NCI-H1436 (cell line): ENCODE measurements at places on chromosomes 12 and 14.

- no peak for DNase-seq
These were observed 21.6 kb downstream of the TGFB3 start for GRCh38 chr14:75960231-75960630.

- no peak for DNase-seq
These were observed 1493.1 kb upstream of the FLRT2 start for GRCh38 chr14:84036840-84037239.

DNA sequence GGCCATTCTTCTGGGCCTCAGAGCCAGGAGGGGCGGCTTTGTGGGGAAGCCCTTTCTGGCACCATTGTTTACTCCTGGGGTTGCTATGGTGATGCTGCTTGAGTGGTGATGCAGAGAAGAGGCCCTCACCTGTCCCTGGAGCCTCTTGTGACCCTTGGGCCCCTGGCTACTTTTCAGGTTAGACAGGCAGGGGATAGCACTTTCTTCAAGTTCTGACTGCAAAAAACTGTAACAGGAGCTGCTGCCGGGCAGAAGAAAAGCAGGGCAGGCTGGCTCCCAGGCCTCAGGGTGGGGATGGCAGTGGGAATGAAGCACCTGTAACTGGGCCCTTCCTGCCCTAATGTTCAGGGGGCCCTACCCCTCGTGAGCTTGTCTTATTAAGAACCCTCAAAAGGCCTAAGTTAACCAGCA is at the start of gene TEX52:
TSS of gene TEX52 (minus strand) at position 19 of the 411 bp plus-strand sequence. CDS start at position 6, 13 bp downstream.
- peak; percentile 40 for DNase-seq

GRCh38 chr12:72742568-72742967 is 470.4 kb downstream of the TRHDE start:
- DNase-seq, result no peak

- DNase-seq, result no peak
These were observed 34.7 kb downstream of the KCNA5 start for GRCh38 chr12:5078423-5078822.

DNA sequence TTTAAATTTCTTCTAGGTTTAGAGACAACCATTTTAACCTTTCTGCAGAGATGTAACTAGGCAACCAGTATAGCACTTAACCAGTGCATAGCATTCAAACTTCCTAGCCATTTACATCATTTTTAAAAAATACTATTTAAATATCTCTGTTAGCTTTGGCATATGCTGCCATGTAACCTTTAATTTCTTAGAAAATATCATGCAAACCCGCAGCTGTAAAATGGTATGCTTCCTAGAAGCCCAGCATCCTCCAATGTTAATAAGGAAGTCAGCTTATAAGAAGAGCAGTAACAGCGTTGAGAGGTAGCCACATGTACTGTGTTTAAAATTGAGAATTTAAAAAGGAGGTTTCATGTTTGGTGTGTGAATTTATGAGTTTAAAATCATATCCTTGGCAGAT is 22.8 kb downstream of the GNG2 start:
- DNase-seq, result no peak

- DNase-seq, result no peak
These were observed 351.2 kb downstream of the KCNH5 start for GRCh38 chr14:62694075-62694474.

- no peak for DNase-seq
These were observed 23.6 kb upstream of the RDH16 start for GRCh38 chr12:56980941-56981530.

DNA sequence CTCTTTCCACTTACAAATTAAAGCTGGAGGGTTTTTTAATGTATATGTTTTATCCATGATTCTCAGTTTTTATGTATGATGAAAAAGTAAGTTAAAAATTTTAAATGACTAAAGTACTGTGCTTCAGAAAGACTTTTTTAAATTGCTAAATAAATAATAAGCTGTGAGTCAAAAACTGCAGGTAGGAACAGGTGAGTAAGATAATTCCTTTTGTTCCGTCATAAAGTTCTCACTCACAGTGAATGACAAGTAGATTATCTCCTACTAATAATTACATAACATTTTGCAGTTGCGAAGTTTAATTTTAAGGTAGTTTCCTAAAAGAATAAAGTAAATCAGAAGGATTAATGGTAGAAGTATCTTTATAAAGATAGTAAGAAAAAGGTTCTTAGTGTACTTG is 78.0 kb downstream of the PRKCH start:
- DNase-seq, result no peak

GRCh38 chr12:123306200-123306599 is 34.5 kb upstream of the CDK2AP1 start:
- no peak for DNase-seq

DNA sequence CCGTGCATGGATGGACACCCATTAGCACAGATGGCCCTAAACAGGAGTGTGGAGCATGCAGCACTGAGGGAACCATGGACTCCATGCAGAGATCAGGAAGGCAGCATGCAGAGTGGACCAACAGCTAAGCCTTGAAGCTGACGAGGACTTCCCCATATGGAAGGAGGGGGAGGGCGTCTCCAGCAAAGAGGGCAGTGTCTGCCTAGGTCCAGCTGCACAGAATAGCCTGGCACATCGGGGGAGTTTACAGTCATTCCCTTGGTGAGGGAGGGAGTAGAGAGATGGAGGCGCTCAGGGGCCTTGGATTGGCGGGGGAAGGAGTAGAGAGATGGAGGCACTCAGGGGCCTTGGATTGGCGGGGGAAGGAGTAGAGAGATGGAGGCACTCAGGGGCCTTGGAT is 64.5 kb downstream of the ANKRD9 start:
- no peak for DNase-seq

DNA sequence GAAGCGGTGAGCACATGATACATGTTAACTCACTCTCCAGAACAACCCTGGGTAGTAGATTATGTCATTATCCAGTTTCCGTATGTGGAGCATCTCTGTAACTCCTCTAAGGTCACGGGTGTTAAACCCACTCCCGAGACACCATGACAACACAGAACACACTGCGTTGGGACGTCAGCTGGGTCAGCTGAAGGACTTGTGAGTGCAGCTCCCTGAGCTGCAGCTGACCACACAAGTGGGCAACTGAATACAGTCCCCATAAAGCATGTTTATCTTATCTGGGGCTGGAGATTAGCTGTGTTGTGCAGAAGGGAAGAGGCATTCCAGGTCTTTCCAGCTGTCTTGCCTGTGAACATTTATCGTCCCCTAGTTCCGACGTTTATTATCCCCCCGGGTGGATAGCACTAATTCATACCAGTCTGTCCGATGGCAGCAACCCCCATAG is 211.5 kb downstream of the CHST11 start:
- no peak for DNase-seq

DNA sequence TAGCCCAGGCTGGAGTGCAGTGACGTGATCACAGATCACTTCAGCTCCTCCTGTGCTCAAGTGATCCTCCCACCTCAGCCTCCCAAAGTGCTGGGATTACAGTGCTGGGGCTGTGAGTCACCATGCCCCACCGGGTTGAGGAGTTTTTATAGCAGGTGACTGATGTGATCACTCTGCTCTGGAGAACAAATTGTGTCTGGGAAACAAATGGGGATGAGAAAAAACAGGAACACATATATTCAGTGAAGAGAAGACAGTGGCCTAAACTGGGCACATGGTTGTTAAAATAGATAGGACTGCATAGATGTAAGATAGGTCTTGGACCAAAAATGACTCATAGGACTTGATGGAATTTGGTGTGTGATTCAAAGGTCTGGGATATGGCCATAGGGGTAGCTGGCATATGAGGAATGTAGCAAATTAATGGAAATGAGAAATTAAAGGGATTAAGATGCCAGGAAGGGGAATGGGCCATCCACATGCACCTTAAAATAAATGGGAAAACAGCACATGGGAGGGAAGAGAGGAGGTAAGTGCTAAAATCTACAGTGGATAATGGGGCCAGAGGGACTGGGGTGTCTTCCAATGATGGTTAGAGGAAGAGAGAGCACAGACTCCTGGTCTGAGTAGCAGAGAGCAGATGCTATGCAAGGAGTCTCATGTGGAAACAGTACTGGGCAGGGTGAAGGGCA is 11.2 kb downstream of the BCAT1 start:
- no peak for DNase-seq

- DNase-seq, result peak; percentile 74
These were observed 3.4 kb upstream of the ARHGAP5 start for GRCh38 chr14:32073537-32074189.

DNA sequence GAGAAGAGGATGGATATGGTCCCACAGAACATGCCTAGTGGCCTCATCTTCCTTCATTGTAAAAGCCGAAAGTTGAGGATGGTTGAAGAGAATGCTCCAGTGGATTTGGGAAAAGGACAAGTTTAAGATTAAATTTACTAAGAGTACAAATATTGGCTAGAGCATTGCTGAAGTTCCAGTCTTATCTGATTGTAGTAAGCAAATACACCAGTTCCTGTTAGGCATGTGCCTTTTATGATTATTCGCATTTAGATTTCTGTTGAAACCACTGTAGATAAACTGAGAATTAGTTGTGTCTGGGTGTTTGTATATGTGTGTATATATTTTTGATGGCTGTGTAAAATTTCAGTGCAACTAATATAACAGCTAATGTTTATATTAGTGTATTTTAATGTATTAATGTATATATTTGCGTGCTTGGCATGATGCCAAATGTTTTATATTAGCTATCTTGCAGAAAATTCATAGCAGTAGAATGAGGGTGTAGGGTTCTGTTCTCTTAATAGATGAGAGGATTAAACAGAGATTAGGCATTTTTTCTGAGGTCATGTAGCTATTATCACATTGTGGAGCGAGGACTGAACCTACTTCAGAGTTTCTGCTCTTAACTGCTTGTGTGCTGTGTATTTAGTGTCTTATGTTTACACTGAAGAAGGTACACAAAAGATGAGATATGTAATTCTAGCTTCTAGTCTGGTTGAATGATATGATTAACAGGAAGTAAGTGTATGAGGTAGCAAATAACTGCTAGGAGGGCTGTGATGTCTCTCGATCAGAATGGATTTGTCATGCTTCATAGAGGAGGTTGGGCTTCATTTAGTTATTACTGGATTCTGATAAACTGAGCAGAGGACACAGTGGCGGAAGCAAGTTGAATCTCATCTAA is 21.1 kb downstream of the FKBP3 start:
- DNase-seq, result peak; percentile 42

DNA sequence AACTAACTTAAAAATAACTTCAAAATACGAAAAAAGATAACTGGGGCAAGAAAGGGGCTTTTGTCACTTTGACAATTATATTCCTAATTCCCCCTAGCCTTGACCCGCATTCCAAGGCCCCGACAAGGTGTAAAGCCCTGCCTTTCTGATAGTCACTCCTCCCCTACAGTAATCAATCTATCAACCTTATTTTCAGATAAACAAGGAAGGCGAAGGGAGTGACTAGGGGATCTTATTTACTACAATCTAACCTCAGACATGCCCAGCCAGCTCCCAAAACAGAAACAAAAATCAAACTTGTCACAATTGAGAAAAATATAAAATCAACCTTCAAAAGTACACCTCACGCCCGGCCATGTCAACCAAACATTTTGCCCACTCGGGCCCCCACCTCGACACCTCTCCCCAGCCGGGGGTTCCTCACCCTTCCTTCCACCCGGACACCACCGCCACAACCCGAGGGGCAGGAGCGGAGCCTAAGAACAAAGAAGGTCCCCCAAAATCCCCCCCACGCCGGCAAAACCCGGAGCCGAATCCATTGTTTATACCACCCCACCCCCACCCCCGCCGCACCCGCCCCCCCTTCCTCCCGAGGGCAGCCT is 562 bp downstream of the ZFYVE1 start:
- DNase-seq, result no peak

- DNase-seq, result no peak
These were observed 159.4 kb downstream of the EPS8 start for GRCh38 chr12:15629761-15630160.

GRCh38 chr12:71201136-71201679 is 43.4 kb upstream of the TSPAN8 start:
- DNase-seq, result no peak

GRCh38 chr12:26723379-26724308 is 109.3 kb downstream of the ITPR2 start:
- DNase-seq, result no peak

DNA sequence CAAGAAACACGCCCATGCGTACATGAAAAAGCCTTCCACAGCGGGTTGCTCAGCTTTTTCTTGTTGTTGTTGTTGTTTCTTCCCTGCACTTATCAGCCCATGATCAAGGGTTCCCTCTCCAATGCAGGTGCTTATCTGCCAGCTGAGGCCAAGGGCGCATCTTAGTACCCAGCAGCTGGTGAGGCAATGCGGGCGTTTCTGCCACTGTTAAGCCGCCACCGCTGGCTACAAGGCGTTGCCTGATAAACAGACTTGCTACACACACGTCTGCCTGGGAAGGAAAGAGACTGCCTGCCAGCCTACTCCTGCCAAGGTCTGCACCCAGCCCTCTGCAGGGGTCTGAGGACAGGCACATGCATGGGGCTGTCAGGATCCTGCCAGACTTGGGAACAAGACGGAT is 345.9 kb downstream of the BCL11B start:
- DNase-seq, result no peak

DNA sequence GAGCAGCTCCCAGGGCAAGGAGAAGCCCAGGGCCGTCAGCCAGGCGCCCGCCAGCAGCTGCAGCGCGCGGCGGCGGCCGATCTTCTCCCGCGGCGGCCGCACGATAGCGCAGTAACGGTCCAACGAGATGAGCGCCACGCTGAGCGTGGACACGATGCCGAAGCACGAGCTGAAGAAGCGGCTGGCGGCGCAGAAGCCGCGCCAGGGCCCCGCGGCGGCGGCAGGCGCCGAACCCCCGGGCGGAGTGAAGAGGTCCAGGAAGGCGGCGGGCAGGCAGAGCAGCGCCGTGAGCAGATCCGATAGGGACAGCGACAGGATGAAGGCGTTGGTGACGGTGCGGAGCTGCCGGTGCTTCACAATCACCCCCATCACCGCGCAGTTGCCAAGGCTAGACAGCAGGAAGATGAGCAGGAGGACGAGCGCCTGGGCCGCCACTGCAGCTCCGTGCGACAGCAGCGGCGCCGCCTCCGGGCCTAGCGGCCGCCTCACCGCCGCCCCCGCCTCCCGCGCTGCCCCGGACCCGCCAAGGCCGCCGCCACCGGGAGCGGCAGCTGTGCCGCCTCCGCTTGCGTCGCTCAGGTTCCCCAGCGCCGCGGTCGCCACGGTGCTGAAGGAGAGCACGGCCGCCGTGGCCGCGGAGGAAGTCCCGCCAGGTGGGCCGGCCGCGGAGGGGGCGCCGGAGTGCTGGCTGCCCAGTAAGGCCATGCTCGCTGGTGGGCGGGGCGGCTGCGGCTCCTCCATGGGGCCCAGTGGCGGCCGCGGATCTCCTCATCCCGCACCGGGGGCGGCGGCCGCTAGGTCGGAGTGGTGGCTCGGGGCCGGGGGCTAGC is 479 bp downstream of the GPR135 start:
- DNase-seq, result no peak

DNA sequence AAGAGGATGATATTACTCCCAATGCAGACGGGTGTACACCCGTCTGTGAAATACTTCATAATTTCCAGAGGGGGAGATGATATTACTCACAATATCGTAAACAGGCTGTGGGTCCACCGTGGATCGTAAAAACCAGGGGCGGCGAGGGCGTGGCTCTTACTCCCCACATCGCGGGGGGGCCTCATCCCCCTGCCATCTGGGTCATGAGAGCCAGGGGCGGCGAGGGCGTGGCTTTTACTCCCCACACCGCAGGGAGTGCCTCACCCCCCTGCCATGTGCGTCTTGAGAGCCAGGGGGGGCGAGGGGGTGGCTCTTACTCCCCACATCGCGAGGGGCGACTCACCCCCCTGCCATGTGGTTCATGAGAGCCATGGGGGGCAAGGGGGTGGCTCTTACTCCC is 86.2 kb upstream of the GNG2 start:
- DNase-seq, result no peak

GRCh38 chr12:112916270-112916669 is 9.5 kb downstream of the OAS1 start:
- no peak for DNase-seq
